ENCODE measurements at places on chromosomes 7 and 10.

- no peak for DNase-seq
Observed at GRCh38 chr7:141366091-141366621, 185.1 kb upstream of the AGK start.

DNA sequence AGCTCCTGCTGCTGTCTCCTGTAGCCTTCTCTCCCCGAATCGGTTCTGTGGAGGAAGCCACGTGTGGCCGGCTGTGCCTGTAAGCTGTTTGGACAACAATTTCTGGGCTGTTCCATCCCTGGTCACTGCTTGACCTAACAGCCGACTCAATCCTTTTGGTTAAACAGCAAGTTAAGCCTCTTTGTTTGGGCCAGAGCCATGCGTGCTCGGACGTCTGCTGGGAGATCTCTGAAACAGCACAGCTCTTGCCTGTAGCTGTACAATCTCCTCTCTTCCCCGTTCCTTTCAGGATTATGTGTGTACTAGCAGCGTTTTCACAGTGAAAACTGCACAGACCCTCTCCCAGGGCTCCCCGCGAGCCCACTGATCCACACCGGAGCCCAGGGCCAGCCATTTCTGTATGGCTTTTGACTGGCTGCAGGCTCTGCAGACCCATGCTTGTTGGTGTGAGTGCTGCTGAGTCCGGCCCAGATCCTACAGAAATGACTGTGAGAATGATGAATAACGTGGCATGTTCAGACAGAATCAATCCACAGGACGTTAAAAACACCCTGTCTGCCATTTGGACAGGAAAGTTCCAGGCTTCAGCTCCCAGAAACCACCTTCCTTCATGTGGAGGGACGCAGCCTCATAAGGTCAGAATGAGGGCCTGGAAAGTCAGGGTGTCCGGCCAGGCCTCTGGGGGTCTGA lies 428.6 kb upstream of the ADARB2 start:
- DNase-seq, result no peak

DNA sequence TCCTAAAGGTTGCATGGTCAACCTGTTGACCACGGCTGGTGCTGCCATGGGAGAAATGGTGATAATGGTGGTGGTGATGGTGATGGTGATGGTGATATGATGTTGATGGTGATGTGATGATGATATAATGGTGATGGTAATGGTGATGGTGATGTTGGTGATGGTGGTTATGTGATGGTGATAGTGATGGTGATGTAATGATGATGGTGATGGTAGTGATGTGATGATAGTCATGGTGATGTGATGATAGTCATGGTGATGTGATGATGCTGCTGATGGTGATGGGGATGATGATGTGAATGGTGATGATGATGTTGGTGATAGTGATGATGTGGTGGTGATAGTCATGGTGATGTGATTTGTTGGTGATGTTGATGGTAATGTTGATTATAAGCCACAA lies 23.9 kb downstream of the POU6F2 start:
- DNase-seq, result no peak

DNA sequence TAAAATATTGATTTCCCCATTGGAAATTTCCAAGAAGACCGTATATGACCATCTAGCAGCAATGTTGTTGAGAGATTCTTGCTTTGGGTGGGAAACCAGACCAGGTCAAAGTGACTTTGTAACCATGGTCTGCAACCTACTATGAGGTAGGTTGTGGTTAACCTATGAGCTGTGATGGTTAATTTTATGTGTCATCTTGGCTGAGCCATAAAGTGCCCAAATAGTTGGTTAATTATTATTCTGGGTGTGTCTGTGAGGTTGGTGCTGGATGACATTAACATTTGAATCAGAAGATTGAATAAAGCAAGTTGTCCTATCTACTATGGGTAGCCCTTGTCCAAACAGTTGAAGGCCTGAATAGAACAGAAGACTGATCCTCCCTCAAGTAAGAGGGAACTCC lies 18.3 kb upstream of the RALA start:
- DNase-seq, result no peak

GRCh38 chr7:77971726-77972125 lies 173.2 kb downstream of the PHTF2 start:
- no peak for DNase-seq

Measured in NCI-H510A (cell line).